ENCODE measurements at places on chromosomes 1 and 21.
A peak's percentile ranks its signal among the peaks of the same experiment; 100 is the strongest.

DNA sequence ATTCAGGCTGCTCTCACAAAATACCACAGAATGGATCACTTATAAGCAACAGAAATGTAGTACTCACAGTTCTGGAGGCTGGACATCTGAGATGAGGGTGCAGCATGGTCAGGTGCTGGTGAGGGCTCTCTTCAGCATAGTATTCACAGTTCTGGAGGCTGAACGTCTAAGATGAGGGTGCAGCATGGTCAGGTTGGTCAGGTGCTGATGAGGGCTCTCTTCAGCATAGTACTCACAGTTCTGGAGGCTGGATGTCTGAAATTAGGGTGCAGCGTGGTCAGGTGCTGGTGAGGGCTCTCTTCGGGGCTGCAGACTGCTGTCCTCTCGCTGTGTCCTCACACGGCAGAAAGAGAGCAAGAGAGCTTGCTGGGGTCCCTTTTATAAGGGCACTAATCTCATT is 17.1 kb downstream of the PDZK1IP1 start:
- DNase-seq = no peak

- DNase-seq = no peak
Measured at GRCh38 chr1:174988986-174989385, 10.8 kb upstream of the CACYBP start.

GRCh38 chr1:98280049-98280448 is 359.2 kb upstream of the DPYD start:
- DNase-seq = no peak

DNA sequence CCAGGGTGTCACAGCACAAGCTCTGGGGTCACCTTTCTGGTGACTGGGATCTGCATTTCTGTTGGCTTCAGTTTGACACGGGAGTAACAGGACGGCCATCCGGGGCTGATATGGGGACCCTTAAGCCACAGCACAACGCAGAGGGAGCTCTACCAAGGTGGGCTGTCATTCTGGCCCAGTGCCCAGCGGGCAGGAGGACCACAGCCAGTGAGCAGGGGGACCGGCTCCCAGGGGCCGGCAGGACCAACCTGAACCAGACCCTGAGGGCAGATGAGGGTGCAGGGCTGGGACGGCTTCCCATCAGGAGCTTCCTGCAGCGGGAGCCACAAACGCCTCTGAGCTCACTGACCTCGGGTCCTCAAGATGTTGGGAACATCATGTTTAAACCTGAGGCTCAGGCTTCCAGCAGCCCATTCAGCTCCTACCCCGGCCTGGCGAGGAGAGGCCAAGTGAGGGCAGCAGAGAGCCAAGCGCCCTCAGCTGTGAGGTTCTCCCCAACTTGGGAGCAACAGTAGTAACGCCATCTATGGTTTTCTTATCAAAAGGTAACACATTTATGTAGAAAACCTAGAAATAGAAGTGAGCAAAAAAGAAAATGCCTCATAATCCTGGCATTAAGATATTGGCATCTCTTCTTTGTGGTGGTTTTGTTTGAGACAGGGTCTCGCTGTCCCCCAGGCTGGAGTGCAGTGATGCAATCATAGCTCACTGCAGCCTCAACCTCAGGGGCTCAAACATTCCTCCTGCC is 26.8 kb downstream of the TMEM201 start:
- no peak for DNase-seq

DNA sequence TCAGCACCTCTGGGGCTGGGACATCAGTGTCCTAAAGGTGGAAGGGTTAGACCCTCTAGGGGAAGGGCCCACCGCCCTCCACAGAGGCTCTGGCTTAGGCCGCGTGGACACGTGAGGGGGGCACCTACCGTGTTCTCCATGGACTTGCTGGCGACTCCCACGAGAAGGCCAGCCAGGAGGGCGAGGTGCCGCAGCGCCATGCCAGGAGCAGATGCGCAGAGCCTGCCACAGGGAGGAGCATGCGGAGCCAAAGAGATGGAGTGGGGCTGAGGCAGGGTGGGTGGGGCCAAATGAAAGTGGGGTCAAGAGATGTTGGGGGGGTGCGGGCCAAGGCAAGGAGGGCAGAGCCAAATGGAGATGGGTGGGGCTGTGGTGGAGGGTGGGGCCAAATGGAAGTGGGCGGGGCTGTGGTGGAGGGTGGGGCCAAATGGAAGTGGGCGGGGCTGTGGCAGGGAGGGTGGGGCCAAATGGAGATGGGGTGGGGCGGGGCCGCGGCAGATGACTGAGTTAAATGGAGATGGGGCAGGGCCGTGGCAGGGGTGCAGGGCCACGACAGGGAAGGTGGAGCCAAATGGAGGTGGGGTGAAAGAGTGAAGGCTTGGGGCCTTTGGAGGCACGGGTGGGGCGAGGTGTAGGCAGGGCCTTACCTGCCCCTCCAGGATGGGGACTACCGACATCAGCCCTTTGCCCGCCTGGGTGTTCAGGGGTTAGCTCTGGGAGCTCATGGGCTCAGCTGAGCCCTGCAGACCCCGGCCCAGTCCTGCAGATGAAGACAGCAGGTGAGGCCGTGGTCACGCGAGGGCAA is 17.4 kb upstream of the RNF223 start:
- no peak for DNase-seq

DNA sequence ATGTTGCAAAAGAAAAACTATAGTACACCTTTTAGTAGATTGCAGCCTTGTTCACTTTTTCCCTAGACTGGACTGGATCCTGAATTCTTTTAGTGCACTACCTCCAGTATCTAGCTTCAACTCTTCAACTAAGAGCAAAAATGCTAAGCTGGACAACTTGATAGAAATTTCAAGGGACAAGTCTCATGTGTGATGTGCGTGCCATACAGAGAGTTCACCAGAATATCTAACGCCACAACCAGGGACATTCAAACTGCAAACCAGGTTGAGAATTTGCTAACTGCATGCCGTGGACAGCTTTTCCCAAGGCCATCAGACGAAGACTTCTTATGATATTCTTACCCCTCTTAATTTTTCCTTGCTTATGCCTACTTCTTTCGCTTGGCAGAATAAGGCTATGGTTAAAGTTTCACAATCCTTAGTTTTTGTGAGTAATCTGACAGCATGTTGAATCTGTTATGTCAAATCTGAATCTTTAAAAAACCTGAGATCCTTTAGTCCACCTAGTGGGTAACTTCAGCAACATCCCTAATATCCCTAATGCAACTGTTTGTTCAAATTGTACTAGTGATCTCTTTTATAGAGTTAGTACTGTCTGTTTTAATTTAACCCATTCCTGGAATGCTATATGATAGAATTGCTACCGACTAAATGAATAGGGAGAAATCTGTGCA is 66.4 kb downstream of the DDAH1 start:
- no peak for DNase-seq

- DNase-seq = peak; percentile 35
Measured at GRCh38 chr1:39183503-39184353, 20.8 kb upstream of the MACF1 start.

DNA sequence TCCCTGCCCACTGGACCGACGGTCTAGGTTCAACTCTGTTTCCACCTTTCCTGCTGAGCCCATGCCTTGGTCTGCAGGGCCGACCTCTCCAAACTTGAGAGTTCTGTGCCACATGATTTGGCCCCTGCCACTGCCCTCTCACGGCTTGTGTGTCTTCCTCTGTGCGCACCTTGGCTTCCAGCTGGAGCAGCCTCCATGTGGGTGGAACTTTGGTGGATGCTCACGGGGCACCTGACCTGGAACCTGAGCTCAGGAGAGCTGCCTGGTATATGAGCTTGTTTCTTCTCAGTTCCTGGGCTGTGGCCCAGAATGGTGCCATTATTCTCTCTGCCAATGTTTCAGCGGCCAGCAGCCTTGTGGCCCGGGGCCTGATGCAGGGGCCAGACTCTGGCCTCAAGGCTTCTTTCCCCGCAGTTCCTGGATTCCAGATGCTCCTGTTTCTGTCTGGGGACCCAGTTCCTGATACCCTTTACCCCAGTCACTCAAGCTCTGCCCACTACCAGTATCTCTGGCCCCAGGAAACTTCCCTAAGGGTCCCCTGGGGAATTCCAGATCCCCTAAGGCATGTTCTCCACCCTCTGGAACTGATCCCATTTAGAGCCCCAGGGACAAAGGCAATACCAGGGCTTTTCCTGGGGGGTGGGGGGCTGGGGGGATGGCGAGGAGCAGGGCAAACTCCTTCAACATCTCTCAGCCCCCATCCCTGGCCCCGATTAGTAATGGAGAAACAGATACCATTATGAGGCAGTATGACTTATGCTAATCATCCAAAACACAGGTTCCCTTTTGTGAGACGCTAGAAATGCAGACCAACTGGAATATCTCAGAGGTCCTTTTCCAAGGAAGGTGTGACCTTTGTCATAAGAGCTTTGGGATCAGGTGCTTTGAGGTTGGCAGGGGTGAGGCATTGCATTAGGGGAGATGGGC is 11.1 kb downstream of the QSOX1 start:
- no peak for DNase-seq
